ENCODE measurements at places on chromosomes 13 and 19. TPM values are rescaled to one million over a fixed set of nuclear protein-coding genes. Genes with fewer than 3 reads are reported as not detected.

Gene ONECUT3
- not detected for polyA plus RNA-seq

Gene IZUMO4
- 3.6 TPM for polyA plus RNA-seq

Gene LILRA6
- 0.39 TPM for polyA plus RNA-seq

Gene FGF21
- not detected for polyA plus RNA-seq

Gene CEACAM1
- 8.8 TPM for polyA plus RNA-seq

Gene FAM124A
- polyA plus RNA-seq = 4.4 TPM

Gene LACC1
- polyA plus RNA-seq = 4.1 TPM

Gene FOSB
- 22.1 TPM for polyA plus RNA-seq

Gene IGFL2
- not detected for polyA plus RNA-seq

Gene RFC3
- 30.8 TPM for polyA plus RNA-seq

Gene TNFSF11
- polyA plus RNA-seq = 0.32 TPM

- no peak for DNase-seq
Observed at GRCh38 chr13:39501702-39502324, 101.2 kb downstream of the LHFPL6 start.

DNA sequence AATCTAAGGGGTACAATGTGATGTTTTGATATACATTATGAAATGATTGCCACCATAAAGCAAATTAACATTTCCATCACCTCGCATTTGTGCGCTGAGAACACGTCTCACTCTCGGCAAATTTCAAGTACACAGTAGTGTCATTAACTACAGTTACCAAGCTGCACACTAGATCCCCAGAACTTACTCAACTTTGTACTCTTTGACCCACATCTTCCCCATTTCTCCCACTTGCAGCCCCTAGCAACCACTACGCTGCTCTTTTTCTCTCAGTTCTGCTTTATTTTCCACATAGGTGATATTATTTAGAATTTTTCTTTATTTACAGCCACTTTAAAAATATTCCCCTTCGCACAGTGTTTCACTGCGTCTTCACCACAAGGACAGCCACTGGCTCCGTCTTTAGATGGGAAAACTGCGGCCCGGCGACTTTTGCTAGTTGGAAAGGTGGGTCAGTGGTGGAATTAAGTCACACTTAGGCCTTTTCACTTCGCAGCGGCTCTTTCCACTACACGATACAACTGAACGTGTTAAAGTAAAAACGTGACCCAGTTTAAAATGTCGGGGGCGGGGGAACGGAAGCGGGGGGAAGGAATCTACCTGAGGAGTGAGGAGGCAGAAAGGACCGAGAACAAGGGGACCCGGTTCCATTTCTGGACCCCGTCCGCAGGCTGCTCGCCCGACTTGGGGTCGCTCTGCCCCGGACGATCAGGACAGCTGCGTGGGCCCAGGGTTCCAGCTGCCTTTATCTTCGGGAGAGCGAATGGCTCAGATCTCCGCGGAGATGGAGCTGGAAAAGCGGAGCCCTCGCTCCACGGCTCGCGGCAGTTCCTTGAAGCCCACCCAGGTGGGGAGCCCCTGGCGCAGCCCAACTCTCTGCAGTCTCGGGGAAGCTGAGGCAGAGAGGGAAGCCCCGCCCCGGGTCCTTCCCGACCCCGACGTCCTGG is 486.1 kb downstream of the UQCRFS1 start:
- no peak for DNase-seq

DNA sequence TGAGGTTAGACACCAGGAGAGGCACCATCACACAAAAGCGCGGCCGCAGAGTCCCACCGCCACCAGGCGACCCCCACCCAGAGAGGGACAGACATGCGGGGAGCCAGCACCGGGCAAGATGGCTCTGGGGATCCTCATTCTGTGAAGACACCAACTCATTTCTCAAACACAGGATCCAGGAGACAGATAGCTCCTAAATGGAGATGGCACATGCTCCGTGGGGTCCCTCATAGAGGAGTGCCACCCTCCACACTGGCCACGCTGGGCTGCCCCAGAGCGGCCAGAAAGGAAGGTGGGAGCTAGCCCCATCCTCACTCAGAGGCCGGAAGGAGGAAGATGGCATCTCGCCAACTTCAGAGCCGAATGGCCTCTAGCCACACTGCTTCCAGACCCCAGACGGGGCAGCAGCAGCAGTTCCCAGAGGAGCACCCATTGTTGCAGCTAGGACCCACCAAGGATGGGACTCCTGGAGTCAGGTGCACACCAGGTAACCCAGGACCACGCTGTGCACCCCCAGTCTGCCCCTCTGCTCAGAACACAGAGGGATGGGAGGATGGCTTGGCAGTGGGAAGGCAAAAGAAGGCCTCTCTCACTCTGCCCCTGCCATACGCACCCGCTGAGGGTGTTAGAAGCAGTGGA is 78.6 kb downstream of the ZIC5 start:
- no peak for DNase-seq

- no peak for DNase-seq
Observed at GRCh38 chr13:34345258-34345965, 527.5 kb downstream of the RFC3 start.

DNA sequence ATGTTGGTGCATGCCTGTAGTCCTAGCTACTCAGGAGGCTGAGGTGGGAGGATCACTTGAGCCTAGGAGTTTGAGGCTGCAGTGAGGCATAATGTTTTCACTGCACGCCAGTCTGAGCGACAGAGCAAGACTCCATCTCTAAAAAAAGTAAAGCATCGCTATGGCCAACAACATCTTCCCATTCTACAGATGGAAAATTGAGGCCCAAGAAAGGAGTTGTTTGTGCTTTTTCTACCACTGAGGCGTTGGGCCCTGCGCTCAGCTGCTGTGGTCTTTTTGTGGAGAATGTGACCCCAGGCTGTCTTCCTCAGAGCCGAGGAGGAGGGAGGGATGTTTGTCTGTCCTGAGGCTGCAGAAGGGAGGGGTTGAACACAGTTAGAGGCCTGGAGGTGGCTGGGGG is 485 bp upstream of the C5AR2 start:
- DNase-seq = no peak

DNA sequence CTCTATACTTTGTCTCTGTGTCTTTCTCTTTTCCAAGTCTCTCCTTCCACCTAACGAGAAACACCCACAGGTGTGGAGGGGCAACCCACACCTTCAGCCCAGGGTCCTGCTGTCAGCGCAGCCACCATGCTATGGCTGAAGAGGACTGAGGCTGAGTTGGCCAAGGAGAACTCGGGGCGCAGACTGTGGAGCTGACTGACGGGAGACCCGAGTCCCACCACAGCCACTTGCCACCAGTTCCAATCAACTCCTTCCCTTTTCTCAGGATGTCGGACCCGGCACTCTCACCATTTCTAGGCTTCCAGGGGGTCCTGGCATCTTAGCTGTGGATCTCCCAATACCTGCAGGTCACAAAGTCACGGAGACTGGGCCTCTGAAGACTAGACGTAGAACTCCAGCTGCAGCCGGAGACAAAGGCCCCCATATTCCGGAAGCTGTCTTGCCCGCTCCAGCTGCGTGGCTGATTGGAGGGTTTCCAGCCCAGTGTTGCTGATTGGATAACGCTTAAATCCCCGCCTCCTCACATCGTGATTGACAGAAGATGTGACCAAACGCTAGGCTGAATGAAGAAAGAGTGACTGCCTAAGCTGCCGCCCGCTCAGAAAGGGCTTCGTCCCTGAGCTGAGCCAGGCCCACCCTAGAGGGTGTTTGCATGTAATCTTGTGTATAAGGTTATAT is 63.6 kb downstream of the ZNF429 start:
- peak; percentile 84 for DNase-seq

DNA sequence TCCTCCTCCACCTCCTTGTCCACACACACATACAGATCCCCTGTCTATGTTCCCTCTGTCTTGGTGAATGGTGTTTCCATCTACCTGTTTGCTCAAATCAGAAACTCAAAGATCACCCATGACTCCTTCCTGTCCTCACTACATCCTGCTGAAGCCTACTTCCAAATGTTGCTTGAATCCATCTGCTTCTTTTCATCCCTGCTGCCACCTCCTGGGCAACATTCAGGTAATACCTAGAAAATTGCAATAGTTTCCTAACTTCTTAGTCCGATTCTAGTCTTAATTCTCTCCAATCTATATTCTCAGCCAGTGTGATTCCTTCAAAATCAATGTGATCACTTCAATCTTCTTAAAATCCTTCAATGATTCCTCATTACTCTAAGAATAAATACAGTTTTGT is 155.5 kb upstream of the STARD13 start:
- DNase-seq = no peak

GRCh38 chr13:21967871-21968270 is 297.0 kb downstream of the FGF9 start:
- no peak for DNase-seq

DNA sequence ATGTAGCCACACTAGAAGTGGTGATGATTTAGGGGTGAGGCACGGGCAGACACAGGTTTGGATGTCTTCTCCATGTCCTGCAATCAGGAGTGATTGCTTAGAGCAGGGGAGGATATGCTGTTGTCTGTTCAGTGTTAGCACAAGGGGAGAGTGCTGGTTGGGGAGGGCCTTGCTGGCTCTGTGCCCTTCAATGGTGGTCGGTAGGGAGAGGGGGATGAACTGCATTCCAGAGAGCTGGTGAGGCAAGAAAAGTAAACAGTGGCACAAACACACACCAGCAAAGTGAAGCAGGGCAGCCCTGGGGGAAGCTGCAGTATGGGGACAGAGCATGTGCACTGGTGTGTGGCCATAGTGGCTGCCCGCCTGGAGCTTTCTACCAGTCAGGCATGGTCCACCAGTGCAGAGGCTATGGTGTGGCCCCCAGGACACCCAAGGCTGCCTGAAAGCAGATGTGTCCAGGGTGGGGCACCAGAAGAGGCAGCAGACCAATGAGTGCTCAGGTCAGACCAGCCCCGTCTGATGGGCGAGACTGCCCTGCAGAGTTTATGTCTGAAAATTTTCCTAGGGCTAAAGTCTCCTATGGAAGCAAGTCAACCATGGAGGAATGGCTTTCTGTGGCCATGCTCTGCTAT is 1676.9 kb downstream of the PCDH9 start:
- DNase-seq = peak; percentile 13

- DNase-seq = no peak
Observed at GRCh38 chr13:83056269-83056668, 826.0 kb downstream of the SLITRK1 start.

GRCh38 chr19:42233106-42233505 is 9.3 kb downstream of the GSK3A start:
- DNase-seq = no peak

DNA sequence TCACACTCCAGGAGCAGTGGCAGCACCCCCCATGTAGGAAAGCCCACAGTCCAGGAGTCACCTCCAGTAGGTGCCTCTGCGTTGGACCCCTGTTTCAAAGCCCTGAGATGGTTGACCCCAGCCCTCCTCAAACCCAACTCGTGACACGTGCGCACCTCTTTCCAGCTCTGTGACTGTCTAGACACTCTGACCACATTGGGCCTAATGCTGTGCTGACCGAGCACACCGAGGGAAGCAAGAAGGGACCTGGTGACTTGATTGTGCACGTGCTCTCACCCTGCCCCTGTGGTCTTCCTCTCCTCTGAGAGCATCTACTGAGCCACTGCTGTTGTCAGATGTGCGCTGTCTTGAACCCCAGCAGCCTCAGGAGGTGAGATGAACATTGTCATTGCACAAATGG is 22.9 kb upstream of the SLC35E1 start:
- DNase-seq = no peak

DNA sequence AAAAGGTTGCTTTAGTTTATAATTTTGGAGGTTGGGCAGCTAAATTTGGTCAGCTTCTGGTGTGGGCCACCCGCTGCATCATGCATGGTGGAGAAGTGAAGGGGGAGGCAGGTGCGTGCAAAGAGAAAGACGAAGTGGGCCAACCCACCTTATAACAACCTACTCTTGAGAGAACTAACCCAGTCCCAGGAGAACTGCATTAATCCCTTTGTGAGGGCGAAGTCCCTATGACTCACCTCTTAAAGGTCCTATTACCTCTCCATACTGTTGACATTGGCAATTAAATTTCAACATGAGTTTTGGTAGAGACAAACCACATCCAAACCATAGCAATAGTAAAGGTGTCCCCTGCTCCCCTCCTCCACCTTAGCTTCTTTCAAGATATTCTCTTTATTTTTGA is 7.7 kb upstream of the FGF9 start:
- DNase-seq = no peak

GRCh38 chr13:73556902-73557301 is 498.1 kb downstream of the KLF5 start:
- DNase-seq = no peak

- no peak for DNase-seq
Observed at GRCh38 chr19:48955308-48955958, 758 bp downstream of the BAX start.

DNA sequence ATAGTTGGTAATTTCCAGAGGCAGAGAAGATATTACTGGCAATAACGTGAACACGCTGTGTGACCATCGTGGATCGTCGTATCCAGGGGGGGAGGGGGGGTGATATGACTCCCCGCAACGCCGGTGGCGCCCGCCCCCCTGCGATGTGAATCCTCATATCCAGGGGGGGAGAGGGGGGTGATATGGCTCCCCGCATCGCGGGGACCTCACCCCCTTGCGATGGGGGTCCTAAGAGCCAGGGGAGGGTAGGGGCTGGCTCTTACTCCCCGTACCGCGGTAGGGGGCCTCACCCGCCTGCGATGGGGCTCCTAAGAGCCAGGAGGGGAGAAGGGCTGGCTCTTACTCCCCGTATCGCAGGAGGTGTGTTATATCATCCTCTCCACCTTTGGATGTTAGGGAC is 31.3 kb upstream of the RGCC start:
- DNase-seq = no peak

GRCh38 chr19:36152019-36152351 is 262 bp downstream of the COX7A1 start:
- no peak for DNase-seq

DNA sequence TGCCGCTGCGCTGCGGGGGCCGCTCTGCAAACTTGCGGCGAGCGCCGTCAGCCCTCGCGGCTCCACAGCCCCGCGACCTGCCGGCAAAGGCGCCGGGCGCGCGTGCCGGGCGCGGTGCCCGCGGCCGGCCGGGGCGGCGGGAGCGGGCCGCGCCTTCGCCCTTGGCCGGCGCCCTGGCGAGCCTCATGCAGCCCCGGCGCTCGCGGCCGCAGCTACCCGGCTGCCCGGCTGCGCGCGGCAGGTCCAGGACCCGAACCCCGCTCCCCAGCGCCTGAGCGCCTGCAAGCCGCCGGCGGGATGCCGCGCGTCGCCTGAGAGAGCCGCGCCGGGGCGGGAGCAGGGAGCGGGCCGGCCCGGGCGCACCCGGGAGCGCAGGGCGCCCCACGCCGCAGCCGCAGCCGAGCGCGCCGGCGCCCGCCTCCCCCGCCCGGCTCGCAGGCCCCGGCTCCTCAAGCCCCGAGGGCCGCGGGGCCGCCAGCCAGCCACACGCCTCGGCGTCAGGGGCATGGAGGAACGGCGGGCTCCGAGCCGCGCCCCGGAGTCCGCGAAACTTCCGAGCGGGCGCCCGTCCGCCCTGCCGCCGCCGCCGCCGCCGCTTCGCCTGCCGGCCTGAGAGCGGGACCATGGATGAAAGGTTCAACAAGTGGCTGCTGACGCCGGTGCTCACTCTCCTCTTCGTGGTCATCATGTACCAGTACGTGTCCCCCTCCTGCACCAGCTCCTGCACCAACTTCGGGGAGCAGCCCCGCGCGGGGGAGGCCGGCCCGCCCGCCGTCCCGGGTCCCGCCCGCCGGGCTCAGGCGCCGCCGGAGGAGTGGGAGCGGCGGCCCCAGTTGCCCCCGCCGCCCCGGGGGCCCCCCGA is 564 bp downstream of the HS6ST3 start:
- DNase-seq = no peak

- no peak for DNase-seq
Observed at GRCh38 chr13:108166078-108166477, 49.3 kb downstream of the LIG4 start.

Measured in right renal cortex interstitium (tissue), 3 donors.